Fibroblast of lung (primary cell): ENCODE measurements at places on chromosomes 7 and 10.

GRCh38 chr10:113683300-113683699, 3.6 kb downstream of the CASP7 start:
- H3K4me1 ChIP-seq = peaks cover 9% of the 10 kb centered on the region
- DNase-seq = no peak
- H3K27ac ChIP-seq = no peak overlapping the region

GRCh38 chr10:92553959-92554358, 19.9 kb downstream of the IDE start:
- H3K27me3 ChIP-seq = no peaks in the 10 kb centered on the region
- H3K36me3 ChIP-seq = peaks cover 2% of the 10 kb centered on the region
- no peak for DNase-seq
- H3K4me1 ChIP-seq = no peaks in the 10 kb centered on the region

GRCh38 chr7:2894118-2894940, 50.2 kb upstream of the GNA12 start:
- no peak overlapping the region for H3K4me3 ChIP-seq
- H3K36me3 ChIP-seq = no peaks in the 10 kb centered on the region
- no peak for DNase-seq
- no peaks in the 10 kb centered on the region for H3K27me3 ChIP-seq
- H3K27ac ChIP-seq = no peak overlapping the region
- H3K4me1 ChIP-seq = no peaks in the 10 kb centered on the region

GRCh38 chr10:68665841-68666240, 55.2 kb upstream of the CCAR1 start:
- no peaks in the 10 kb centered on the region for H3K27me3 ChIP-seq
- H3K27ac ChIP-seq = peak overlapping the region; percentile 68
- H3K4me3 ChIP-seq = no peak overlapping the region
- peaks cover 10% of the 10 kb centered on the region for H3K4me1 ChIP-seq

DNA sequence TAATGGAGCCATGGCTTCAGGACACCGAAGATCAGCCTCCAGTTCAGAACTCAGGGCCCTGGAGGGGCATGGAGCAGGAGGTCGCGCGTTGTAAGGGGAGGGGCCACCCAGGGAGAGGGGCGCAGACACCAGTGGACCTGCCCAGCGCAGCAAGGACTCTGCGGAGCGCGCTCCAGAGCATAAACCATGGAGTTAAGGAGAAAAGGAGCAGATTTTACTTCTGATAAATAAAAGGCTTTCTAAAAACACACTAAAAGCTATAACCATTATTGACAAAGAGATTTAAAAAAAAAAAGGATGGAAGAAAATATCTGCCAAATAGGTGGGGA, 10.5 kb downstream of the CALY start:
- no peak overlapping the region for H3K4me3 ChIP-seq
- no peaks in the 10 kb centered on the region for H3K36me3 ChIP-seq
- DNase-seq = no peak
- no peak overlapping the region for H3K27ac ChIP-seq

DNA sequence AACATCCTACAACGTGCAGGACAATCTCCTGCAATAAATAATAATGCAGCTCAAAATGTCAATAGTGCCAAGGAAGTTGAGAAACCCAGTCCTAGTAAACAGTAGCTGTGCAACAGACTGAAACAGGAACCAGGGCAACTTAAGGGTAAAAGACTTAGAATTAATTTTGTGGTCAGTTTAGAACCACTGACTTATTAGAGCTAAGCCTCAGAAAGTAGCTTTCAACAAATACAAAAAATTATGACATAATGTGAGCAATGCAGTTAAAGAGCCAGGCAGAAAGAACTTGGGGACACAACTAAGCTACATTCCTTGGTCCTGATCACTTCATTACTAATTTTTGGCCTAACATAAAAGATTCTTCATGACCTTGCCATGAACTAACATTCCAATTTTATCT, 195.4 kb downstream of the MACC1 start:
- H3K36me3 ChIP-seq = no peaks in the 10 kb centered on the region
- H3K27ac ChIP-seq = no peak overlapping the region
- peak; percentile 64 for DNase-seq
- no peak overlapping the region for H3K4me3 ChIP-seq
- no peaks in the 10 kb centered on the region for H3K27me3 ChIP-seq
